NCI-H774 (cell line): ENCODE measurements at places on chromosomes 4 and X.

DNA sequence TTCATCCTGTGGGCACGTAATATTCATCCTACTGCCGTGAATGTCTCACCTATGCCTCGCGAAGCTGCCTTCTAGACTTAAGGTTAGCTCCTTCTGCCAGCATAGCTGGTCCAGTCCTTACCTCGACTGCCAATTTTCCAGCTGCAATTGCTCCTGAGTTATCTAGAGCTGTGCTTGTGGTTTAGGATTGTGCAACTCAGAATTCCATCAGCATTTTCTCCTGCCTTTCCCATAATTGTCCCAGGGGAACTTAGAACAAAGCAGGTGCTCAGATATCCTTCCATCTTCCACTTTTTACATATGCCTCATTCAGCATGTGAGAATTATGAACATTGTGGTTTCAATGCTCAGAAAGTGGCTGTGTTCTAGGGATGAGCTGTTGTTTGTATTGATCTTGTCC, 131.4 kb upstream of the ADGRL3 start:
- DNase-seq: no peak

- no peak for DNase-seq
These were observed 3.5 kb upstream of the RNF212 start for GRCh38 chr4:1116838-1117237.

DNA sequence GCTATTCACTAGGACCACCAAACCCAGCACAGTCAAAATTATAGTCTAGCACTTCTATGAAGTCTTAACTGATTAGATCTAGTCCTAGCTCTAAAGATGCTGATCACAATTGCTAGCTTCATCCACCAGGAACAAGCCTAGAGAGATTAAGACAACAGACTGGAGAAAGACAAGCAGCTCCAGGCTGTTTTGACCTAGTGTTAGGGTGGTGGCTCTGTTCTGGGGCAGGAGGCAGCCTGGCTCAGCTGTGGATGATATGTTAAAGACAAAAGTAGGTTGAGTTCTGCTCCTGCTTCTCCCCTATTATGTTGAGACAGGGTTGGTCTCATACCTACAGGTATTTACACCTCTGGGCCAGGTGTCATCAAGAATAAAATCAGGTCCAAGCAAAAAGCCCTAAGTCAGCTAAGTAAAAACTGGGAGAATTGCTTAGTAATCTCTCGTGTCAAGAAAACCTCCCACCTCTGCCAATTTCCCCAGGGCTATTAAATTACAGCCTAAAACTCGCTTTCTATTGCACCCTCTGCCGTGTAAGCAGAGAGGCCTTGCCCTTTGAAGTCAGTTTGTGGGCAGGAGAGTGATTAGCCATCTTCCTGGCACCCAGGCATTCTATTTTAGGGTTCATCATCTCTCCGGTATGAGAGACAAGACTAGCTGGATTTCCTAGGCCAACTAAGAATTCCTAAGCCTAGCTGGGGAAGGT, 39.9 kb downstream of the RAB40AL start:
- DNase-seq: no peak

DNA sequence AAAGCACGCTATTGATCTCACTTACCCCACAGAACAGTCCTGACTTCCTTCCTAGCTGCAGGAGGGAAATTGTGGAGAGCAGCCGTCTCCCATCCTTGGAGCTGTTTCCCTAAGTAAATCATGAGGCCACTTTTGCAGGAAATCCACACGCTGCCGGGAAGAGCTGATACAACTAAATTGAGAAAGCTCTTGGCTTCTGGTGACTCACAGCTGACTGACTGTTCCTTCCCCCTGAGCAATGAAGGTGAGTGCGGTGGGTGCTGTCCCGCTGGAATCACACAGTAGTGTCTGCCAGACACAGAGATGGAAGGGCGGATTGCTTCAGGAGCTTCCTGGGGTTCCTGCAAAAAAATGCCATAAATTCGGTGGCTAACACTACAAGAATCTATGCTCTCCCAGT, 268.9 kb downstream of the ASMT start:
- no peak for DNase-seq

GRCh38 chr4:14193601-14194000, 566.1 kb upstream of the BOD1L1 start:
- DNase-seq: no peak

- DNase-seq: no peak
These were observed 21.9 kb downstream of the COQ2 start for GRCh38 chr4:83262682-83263081.

GRCh38 chrX:96906741-96907140, 23.0 kb downstream of the RPA4 start:
- no peak for DNase-seq

DNA sequence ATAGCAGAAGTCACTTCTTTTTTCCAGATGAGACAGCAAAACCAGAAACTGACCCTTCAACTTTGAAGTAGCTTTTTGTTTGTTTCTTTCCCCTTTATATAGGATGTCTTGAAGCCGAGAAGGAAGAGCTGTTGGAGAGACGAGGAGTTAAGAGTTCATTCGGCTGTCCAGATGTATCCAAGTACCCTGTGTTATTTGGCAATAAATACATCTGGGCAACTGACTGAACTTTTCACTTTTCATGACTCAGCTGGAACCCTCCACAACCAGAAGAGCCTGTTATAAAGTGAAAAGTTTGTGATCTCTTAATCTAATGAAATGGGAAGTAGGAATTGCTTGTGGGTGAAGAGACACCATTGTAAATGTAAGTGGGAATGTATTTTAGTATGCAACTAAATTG, 131.2 kb downstream of the HTR2C start:
- DNase-seq: no peak

- no peak for DNase-seq
These were observed 31.1 kb downstream of the ART3 start for GRCh38 chr4:76105652-76106051.
